ENCODE measurements at places on chromosomes 16 and 17.

DNA sequence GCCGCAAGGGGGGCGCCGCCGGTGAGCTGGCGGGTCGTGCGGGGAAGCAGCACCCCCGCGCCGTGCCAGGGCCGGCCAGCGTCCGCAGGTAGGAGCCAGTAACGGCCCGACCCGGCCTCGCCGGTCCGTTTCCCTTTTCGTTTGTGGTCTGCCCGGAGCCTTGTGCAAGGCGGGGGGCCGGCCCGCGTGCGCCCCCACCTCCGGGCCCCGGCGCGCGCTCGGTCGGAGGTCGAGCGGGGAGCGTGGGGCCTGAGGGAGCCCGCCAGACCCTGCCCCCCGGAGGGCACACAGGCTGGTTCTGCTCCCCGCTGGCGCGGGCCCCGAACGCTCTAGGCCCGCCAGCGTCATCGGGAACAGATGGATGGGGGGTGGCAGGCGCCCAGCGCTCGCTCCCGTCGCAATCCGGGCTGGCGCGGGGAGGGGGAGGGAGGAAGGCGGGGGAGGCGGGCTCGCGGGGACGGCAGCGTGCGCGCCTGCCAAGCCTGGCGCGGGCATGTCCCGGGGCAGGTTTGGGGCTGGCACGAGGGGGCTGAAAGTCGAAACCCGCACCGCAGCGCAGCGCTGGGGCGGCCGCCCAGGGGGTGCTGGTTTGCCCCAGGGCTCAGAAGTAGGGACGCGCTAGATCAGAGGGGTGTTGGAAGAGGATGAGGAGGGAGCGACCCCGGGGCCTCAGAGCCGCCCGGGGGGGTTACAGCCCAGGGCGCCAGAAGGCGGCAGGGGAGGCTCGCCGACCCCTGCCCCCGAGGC lies 1.5 kb upstream of the GSE1 start:
- DNase-seq, result peak; percentile 87

- no peak for DNase-seq
Observed at GRCh38 chr16:69378760-69379159, 7.0 kb downstream of the TERF2 start.

DNA sequence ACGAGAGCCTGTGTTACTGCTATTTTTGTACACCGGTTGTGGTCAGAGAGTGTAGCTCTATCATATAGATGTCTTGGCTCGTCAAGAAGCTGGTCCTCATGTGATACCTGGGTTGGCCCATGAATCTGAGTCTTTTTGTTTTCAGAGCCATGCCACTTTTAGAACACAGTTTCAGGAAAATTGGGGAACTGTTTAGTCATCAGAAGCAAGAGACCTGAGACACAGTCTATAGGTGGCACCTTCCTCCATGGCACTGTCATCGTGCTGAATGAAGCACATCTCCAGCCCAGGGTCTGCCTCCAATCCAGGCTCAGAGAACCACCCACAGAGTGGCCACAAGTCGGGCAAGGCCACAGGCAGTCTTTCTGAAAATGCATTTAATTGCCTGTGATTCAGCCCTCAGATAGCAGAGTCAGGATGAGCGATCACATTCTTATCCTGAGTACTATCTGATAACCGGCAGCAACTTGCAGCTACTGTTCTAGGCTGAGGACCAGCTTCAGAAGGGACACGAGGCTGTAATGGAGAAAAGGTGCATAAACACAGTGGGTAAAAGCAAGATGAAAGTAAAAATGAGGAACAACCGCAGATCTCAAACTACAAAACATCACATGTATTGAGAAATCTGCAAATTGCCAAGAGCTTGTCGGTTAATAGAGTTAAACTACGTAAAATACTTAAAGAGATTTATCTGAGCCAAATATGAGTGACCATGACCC lies 14.2 kb upstream of the HAPSTR1 start:
- DNase-seq, result no peak

DNA sequence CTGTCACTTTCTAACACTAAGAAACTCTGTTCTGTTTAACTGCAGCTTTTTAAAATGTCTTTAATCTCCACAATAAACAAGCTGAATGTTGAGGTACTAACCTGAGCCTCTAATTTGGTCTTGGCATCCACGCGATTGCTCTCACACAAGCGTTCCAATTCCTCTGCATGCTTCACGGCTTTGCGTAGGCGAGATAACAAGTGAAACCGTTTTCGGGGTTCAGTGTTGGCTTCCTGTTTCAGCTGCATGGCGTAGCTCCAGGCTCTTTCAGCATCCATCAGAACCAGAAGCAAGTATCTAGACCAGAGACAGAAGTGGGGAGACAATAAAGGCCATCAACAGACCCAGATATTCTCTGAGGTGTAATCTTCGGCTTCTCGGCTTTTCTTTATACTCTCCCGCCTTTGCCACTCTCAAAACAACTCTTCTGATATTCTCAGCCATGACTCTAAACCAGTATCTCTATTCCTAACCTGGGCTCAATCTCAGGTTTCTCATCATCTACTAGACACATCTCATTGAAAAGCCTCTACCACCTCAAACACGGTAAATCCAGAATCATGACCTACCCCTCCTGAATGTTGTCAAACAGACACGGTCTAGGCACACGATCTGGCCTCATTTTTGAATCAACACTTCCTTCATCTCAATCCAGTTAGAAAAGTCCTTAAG lies 8.3 kb downstream of the SRP68 start:
- no peak for DNase-seq

GRCh38 chr17:2400474-2400866 lies 390 bp downstream of the MNT start:
- no peak for DNase-seq

Measured in DMS 273 treated with DMSO at 0.1 percent for 48 hours (cell line).